ENCODE measurements at places on chromosomes 13 and 19.

DNA sequence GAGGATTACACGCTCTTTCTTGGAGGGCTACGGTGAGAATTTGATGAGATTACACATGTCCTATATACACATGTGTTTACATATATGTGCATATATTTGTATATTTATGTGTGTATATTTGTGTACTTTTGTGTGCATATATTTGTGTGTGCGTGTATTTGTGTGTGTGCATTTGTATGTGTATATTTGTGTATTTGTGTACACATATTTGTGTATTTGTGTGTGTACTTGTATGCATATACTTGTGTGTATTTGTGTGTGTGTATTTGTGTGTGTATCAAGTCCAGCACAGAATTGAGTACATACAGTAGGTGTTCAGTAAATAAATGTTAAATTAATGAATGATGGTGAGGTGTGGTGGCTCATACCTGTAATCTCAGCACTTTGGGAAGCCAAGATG lies 1.8 kb downstream of the TMEM143 start:
- no peak for DNase-seq

DNA sequence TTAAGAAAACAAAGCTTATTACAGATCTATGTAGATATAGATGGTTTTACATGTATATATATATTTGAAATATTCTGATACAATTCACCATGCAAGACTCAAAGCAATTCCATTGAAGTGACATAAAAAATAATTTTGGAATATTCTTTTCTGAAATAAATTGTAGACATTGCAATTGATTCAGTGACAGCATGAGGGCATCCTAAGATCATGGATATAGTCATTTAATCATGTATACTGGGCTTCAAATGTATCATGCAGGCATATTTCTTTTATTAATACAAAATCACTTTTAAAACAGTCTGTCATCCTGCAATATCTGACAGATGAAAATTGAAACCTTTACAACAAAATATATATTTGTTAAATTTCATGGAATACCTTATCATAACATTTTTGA lies 286.7 kb upstream of the SLITRK6 start:
- no peak for DNase-seq

DNA sequence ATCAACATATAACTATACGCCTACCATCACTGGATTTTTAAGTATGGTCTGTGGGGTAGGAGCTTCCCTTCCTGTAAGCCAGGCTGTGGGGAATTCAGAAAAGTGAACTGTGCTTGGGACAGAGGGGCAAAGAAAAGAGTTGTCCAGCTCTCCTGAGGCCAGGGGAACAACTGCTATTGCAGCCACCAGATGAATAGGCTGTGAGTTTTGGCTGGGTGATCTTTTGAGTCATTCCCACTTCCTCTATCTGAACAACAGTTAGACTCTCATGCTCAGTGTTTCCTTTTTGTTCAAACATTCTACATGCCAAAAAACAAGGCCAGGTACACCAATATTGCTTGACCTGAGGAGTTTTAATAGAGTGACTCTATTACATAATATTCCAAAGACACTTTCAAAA lies 426.2 kb upstream of the DACH1 start:
- DNase-seq = no peak

GRCh38 chr19:51258165-51259160 lies 7.6 kb downstream of the SIGLECL1 start:
- no peak for DNase-seq

- no peak for DNase-seq
Observed at GRCh38 chr13:32255724-32256109, 59.4 kb downstream of the ZAR1L start.

GRCh38 chr19:30621326-30621920 lies 249.2 kb downstream of the ZNF536 start:
- no peak for DNase-seq

DNA sequence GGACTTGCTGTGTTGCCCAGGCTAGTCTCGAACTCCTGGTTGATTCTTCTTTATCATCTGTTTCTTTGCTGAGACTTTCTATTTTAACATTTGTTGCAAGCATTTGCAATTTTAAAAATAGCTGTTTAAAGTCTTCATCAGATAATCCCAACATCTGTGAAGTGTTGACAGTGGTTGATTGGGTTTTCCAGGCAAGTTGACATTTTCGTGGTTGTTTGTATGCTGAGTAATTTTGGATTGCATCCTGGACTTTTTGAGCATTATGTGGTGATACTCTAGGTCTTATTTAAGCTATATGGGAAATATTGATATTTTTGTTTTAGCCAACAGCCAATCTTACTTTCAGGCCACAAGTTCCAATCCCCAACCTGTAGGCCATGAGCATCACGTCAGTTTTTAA lies 25.1 kb downstream of the AP1M1 start:
- DNase-seq = no peak

GRCh38 chr13:41150058-41150457 lies 17.5 kb upstream of the KBTBD6 start:
- DNase-seq = no peak

GRCh38 chr19:29263305-29264135 lies 50.6 kb upstream of the UQCRFS1 start:
- DNase-seq = peak; percentile 35

DNA sequence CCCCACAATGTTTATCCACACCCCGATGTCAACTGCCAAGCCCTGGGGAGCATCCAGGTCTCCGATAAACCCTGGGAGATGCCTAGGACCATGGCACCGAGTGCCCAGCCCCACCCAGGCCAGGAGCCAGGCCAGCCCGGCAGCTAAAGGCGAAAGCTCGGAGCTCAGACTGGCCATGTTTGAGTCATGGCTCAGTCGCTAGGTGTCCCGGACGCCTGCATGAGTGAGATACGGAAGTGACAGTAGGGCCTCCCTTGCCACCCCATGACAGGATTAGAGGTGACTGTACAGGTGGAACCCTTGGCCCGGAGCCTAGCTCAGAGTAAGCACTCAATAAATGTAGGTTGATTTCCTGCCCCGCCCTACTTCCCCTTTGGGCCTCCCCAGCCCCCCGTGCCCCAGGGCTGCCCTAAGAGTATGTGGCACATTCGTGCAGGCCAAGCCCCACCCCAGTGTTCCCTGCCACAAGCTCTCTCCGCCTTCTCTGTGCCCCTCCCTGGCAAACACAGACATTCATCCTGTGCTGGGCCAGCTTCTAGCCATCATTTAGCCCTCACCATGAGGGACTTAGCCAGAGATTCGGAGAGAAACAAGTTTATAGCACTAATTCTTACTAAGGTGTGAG lies 5.8 kb upstream of the TPM4 start:
- DNase-seq = no peak

DNA sequence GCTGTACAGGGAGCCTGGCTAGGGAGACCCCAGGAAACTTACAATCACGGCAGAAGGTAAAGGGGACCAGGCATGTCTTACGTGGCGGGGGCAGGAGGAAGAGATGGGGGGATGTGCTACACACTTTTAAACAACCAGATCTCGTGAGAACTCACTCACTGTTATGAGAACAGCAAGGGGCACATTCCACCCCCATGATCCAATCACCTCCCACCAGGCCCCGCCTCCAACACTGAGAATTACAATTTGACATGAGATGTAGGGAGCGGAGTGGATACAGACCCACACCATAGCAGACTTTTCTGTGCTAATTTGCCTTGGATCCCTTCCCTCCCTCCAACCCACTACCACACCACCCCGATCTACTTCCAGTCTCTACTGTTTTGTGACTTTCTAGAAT lies 106.7 kb upstream of the PEG3 start:
- DNase-seq = no peak

DNA sequence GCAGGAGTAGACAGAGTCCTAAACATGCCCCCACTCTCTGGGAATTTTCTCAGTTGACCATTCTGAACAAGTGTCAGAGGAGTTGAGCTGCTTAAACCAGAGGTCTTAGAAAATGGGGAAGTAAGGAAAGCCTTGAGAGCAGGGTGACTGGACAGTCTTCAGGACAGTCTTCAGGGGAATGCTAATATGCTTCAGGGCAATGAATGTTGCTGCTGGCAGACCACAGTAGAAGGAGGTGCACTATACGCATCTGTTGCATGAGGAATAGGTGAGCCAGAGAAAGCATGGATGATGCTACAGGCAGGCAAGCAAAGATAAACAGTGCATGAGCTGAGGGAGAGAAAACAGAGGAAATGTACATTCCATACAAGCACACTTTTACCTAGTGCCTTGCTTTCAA lies 196.6 kb upstream of the GPR12 start:
- no peak for DNase-seq

GRCh38 chr13:40457929-40458719 lies 208.3 kb downstream of the FOXO1 start:
- DNase-seq = no peak

DNA sequence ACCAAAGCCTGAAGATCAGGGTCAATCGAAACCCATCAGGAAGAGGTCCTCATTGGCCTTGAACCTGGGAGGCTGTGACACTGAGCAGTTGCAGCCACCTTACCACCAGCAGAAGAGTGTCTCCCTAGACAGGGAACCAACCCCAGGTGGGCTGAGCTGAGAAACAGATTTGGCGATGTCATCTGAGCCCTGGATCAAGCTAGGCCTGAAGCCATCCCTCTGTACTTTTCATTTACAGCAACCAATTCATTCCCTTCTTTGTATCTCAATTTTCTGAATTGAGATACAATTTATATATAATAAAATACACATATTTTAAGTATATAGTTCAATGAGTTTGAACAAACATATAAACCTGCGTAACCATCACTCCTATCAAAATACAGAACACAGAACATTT lies 14.6 kb downstream of the RHPN2 start:
- DNase-seq = no peak

GRCh38 chr19:51456541-51457290 lies 1.5 kb downstream of the SIGLEC8 start:
- no peak for DNase-seq

- DNase-seq = no peak
Observed at GRCh38 chr19:8459095-8459494, 14.3 kb downstream of the HNRNPM start.

DNA sequence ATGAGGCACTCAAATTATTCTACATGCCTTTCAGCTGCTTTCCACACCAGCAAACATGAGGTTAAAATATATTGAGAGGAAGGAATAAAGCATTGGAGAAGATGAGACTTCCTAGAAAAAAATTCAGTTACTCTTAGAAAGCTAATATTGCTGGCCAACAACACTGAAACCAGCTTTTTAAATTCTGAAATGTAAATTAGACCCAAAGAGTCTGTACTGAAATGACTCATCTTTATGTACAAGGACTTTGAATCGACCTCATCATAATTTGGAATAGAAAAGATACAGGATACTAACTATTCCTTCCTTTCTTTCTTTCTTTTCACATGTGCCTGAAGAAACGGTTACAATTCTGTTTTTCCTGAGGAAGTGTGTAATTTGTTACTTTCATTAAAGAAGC lies 6.5 kb upstream of the HSPH1 start:
- DNase-seq = no peak

GRCh38 chr19:41917676-41918075 lies 10.6 kb downstream of the ERFL start:
- DNase-seq = no peak

DNA sequence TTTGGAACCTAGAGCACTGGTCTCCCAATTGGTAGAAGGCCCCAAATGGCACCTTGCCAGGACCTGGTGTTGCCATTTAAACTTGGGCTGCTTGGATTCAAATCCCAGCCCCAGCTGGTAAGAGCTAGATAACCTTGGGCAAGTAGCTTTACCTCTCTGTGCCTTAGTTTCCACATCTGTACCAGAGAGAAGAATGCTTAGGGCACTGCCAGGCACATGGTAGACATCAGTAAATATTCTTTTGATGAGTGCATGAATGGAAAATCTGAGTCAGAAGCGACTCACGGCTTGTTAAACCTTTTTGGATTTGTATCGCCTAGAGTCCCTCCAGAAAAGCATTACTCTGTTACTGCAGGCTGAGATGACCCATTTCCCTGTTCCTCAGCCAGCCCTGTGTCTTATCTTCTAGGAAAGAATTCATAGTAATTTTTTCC lies 90.9 kb downstream of the SIPA1L3 start:
- DNase-seq = no peak

DNA sequence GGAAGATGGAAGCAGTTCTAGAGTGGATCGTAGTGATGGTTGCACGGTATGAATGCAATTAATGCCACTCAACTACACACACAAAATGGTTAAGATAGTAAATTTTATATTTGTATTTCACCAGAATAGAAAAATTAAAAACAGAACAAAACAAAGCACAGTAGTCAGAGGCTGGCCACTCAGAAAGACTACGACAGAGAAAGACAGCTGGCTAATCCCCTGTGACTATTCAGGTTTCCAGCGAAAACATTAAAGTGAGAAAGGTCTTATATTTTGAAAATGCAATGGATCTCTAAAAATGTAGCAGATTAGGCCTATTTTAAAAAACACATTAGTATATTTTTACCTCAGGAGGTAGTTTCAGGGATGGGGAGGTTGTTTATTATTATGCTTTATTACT lies 131.3 kb upstream of the POSTN start:
- DNase-seq = no peak

GRCh38 chr13:66994097-66994496 lies 236.0 kb downstream of the PCDH9 start:
- no peak for DNase-seq

DNA sequence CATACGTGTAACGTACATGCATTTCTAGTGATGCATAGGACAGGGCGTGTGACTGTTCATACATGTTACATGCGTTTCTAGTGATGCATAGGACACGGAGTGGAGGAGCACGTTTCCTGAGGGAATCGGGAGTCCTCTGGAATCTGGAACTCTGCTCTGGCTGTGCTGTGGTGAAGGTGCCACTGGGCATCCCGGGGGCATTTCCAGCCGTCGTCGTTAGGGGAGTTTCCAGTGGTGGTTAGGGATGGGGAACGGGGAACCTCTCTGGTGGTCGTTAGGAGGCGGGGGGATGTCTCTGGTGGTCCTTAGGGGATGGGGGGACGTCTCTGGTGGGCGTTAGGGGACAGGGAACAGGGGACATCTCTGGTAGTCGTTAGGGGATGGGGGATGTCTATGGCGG lies 209.6 kb upstream of the SOX1 start:
- no peak for DNase-seq

DNA sequence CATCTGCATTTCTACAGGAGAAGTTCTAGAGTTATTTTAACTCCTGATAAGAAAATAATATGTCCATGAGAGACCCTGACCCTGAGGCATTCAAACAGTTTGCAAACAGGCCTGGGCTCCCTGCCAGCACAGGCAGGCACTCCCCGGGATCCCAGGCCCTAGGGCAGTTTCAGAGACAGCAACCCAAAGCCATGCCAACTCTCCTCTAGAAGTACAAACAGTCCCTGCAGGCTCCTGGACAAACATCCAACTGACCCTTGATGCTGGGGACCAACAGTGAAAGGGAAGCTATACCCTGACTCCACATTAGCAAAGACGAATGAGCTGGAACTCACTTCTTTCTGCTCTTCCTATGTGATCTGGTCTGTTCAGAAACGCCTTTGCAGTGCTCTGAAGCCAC lies 44.8 kb downstream of the CCDC70 start:
- no peak for DNase-seq

DNA sequence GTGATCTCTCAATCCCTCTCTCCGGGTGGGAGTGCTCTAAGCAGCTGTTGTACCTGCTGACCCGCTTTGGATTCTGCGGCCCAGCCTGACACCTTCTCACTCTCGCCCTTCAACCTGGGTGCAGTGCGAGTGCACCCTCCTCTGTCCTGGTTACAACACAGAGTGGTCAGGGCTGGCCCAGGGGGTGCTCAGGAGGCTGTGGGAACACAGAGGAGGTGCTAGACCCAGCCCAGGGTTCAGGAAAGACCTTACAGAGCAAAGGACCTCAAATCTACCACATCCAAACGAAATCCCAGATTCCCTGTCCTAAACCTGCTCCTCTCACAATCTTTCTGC lies 23.7 kb downstream of the ZNF175 start:
- no peak for DNase-seq

- no peak for DNase-seq
Observed at GRCh38 chr19:2491130-2491801, 15.3 kb downstream of the GADD45B start.

GRCh38 chr19:16076958-16077611 lies 790 bp downstream of the TPM4 start:
- DNase-seq = no peak
